ENCODE measurements at places on chromosomes 12 and 14. TPM values are rescaled to one million over a fixed set of nuclear protein-coding genes. Genes with fewer than 3 reads are reported as not detected.

DNA sequence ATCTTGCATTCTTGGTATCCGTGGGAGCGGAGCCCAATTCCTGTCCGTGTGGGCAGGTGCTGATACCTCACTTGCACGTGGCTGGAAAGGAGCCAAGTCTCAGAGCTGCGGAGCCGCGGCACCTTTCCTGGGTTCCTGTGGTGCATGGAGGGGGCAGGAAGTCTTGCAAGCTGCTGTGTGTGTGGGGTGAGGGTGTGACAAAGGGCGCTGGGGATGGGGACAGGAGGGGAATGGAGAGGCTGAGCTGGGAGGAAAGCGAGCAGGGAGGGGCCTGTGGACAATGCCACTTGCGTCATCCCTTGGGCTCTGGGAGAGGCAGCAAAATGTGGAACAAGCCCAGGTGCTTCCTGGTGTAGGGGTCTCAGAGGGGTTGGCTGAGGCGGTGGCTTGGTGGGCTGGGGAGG lies 86.7 kb downstream of the CALM1 start:
- H3K27ac ChIP-seq: no peak overlapping the region
- H3K27me3 ChIP-seq: no peaks in the 10 kb centered on the region
- peak; percentile 64 for DNase-seq
- H3K4me3 ChIP-seq: no peak overlapping the region
- H3K36me3 ChIP-seq: no peaks in the 10 kb centered on the region

- no peak overlapping the region for H3K27ac ChIP-seq
- H3K27me3 ChIP-seq: no peaks in the 10 kb centered on the region
- no peaks in the 10 kb centered on the region for H3K36me3 ChIP-seq
- no peaks in the 10 kb centered on the region for H3K4me1 ChIP-seq
Measured at GRCh38 chr14:76701981-76702380, 59.3 kb upstream of the VASH1 start.

GRCh38 chr12:95600567-95600966 lies 49.3 kb upstream of the USP44 start:
- H3K4me1 ChIP-seq: peaks cover 3% of the 10 kb centered on the region
- no peak overlapping the region for H3K27ac ChIP-seq
- H3K36me3 ChIP-seq: no peaks in the 10 kb centered on the region
- no peak for DNase-seq
- no peak overlapping the region for H3K4me3 ChIP-seq

DNA sequence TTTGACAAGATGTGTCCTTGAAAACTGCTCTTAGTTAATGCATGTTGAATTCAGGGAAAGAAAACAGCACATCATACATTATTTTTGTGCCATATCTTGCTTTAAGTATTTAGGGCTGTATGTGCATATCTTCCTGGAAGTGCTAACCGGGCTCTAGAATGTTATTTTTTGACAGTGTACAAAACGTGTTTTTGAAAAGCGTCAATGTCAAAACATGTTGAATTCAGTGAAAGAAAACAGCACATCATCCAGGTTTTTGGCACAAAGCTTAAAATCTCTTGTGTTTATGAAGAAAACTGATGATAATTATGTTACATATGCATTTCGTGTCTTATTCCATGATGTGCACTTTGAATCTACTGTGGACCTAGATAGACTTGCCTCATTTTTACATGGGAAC lies 82.7 kb downstream of the ASCL4 start:
- no peak overlapping the region for H3K4me3 ChIP-seq
- no peak for DNase-seq
- no peaks in the 10 kb centered on the region for H3K4me1 ChIP-seq
- H3K36me3 ChIP-seq: no peaks in the 10 kb centered on the region

GRCh38 chr14:53744857-53745256 lies 211.8 kb downstream of the BMP4 start:
- H3K27me3 ChIP-seq: no peaks in the 10 kb centered on the region
- DNase-seq: peak; percentile 21
- H3K36me3 ChIP-seq: no peaks in the 10 kb centered on the region
- no peaks in the 10 kb centered on the region for H3K4me1 ChIP-seq

DNA sequence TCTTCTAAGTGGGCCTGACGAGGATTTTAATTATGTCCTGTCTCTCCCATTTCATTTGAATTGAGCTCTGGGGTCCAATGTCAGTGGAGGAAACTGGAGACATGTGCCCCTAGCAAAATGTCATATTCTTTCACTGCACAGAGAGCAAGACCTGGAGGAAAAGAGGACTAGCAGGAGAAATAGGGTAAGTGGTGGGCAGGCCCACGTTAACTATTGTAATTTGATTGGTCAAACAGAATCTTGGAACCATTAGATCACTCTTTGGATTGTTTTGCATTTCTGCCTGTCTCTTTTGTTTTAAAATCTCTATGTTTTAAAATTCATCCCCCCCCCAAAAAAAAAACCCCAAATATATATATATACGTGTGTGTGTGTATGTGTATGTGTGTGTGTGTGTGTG lies 113.9 kb upstream of the PELI2 start:
- DNase-seq: no peak
- H3K27ac ChIP-seq: no peak overlapping the region
- H3K4me1 ChIP-seq: no peaks in the 10 kb centered on the region
- H3K4me3 ChIP-seq: no peak overlapping the region
- H3K27me3 ChIP-seq: no peaks in the 10 kb centered on the region
- no peaks in the 10 kb centered on the region for H3K36me3 ChIP-seq

- H3K4me3 ChIP-seq: no peak overlapping the region
- H3K4me1 ChIP-seq: no peaks in the 10 kb centered on the region
- no peak overlapping the region for H3K27ac ChIP-seq
- no peak for DNase-seq
- no peaks in the 10 kb centered on the region for H3K27me3 ChIP-seq
- peaks cover 41% of the 10 kb centered on the region for H3K36me3 ChIP-seq
Measured at GRCh38 chr12:110382683-110383082, 20.8 kb downstream of the ANAPC7 start.

DNA sequence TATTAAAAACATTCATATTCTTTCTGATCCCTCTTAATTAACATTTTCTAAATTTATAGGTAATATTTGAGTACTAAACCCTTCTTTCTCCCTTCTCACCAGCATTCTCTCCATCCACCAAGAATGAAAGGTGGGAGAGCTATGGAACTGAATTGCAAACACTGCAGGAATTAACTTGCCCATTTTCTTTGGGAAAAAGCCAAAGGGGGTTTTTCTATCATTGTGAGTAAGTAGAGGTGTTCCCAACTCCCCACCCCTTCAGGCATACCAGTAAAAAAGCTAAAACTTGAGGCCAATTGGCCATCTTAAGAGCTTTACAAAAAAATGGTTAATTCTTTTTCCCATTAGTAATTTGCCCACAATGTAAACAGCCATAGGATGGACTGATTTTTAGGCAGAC lies 23.7 kb downstream of the PCNX1 start:
- H3K36me3 ChIP-seq: peaks cover 2% of the 10 kb centered on the region
- no peak for DNase-seq
- H3K4me3 ChIP-seq: no peak overlapping the region
- no peaks in the 10 kb centered on the region for H3K27me3 ChIP-seq

DNA sequence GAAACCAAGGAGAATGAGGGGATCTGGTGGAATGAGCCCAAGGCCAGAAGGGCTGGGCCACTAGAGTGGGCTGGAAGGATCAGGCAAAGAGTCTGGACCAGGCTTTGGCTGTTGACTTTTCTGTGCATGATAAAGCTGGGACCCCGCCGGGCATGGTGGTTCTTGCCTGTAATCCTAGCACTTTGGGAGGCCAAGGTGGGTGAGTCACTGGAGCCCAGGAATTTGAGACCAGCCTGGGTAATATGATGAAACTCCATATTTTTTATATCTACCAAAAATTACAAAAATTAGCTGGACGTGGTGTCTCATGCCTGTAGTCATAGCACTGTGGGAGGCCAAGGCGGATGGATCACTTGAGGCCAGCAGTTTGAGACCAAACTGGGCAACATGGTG lies 393 bp upstream of the KLHL33 start:
- DNase-seq: no peak
- no peak overlapping the region for H3K4me3 ChIP-seq
- no peak overlapping the region for H3K27ac ChIP-seq
- no peaks in the 10 kb centered on the region for H3K36me3 ChIP-seq
- H3K27me3 ChIP-seq: peaks cover 23% of the 10 kb centered on the region
- no peaks in the 10 kb centered on the region for H3K4me1 ChIP-seq

The GTF2H3 gene
- total RNA-seq: 25.0 TPM

The HOXC12 gene
- total RNA-seq: not detected

The GZMB gene
- 5.1 TPM for total RNA-seq

The GSG1 gene
- total RNA-seq: not detected
